ENCODE measurements at places on chromosomes 6 and 20.
A peak's percentile ranks its signal among the peaks of the same experiment; 100 is the strongest.

DNA sequence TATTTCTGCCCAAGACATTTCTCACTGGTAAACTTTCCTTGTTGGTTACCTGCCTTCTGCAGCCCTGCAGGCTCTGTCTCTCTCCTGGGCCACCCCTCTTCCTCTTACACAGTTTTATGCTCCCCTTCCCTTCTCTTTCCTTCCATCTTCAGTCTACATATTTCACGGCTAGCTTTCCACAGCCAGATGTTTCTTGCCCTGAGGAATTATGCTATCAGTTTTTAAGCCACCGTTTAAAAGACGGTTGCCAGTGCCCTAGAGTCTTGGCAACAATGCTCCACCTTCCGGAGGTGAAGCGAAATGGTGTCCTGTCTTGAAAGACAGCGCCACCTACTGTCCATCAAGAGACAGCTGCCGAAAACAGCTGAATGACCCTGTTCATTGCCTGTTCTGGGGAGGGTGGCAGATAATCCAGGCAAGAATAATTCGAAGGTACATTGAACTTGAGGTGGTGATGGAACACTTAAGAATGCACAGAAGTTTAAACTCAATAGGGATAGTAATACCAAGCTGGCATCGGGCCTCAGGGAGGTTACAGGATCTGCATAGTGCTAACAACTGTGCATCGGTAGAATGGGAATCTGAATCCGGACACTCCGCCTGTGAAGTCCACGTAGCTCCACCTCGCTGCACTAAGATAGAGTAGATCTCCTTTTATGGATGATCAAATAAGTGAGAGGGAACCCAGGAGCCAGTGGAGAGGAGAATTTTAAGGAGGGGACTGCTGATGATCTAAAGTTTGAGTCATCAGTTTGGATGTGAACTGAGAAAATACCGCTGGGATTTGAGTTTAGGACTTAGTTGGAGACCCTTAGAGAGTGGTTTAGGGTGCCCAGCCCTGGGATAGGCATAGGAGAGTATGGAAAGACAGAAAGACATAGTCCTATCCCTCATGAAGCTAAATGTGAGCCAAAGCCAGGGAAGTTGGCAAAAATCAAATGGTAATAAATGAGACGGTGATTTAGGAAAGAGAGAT, 4.8 kb upstream of the TRIM40 start:
- DNase-seq: peak; percentile 64

GRCh38 chr6:160088784-160089533, 32.7 kb upstream of the SLC22A1 start:
- no peak for DNase-seq

DNA sequence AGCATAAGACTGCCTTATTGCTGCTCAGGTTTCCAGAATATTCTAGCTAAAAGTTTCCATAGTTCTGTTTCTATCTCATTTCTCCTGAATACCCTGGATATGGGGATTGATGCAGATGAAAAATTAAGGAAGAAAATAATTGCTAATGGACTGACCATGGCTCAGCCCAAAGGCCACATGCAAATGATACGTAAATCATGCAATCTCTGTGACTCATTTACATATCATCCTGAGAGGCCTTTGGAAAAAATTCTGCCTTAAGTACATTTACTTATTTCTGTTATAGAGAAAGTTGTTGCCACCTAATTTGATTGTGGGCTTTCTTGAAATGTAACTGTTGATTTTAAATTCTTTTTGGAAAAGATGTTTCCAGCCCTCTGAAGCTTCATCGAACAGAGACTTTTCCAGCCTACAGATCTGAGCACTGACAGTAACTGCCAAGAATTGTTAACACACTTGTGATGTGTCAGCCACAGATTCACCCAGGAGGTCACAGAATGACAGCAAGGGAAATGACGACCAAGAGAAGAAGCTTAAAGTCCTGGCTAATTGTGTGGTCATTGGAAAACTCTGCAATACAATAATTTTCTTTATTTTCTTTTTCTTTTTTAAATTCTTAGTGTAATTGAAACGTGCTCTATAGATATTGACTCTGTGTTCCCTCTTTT, 174.8 kb downstream of the DOK5 start:
- no peak for DNase-seq

DNA sequence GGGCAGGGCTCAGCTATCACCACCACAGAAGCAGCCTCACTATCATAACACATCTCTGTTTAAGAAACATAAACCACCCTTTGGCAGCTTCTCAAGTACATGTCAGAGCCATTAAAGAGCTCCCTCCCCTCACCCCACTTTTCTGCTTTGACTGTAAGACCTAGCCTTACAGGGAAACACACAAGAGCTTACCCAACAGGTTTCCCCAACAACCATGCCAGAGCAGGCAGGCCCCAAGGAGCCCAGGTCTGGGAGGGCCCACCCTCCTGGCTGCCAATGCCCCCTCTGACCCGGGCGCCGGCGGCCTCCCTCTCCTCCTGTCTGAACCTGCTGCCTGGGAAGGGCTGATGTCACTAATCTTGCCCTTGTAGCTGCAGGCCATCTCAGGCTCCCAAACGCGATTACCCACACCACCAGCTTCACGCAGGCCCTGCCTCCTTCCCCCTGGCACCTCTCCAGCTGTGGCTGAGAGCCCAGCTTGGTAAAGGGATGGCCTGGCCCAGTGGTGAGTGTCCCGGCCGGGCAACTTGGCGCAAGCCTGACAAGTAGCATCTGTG, 402.0 kb downstream of the MAFB start:
- peak; percentile 69 for DNase-seq

DNA sequence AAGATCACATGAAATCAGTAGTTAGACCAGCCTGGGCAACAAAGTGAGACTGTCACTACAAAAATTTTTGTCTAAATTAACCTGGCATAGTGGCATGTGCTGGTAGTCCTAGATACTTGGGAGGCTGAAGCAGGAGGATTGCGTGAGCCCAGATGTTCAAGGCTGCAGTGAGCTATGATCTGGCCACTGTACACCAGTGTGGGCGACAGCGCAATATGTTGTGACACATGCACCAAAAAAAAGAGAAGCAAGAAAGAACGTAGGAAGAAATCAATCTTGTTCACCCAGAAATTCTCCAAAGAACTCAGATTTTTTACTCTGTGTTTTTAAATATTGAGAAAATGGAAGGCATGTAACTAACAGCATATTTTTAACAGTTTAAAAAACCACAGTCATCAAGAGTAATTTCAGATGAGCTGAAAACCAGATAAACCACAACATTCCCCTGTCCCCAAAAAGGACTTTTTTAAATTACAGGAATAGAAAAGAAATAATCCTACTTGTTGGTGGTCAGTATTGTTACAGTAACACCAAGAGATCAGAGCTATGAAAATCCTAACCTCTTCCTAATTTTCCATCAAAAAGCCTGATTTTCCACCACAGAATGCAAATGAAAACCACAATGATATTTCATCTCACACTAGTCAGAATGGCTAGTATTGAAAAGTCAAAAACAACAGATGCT, 240.2 kb downstream of the KHDC1L start:
- DNase-seq: no peak

DNA sequence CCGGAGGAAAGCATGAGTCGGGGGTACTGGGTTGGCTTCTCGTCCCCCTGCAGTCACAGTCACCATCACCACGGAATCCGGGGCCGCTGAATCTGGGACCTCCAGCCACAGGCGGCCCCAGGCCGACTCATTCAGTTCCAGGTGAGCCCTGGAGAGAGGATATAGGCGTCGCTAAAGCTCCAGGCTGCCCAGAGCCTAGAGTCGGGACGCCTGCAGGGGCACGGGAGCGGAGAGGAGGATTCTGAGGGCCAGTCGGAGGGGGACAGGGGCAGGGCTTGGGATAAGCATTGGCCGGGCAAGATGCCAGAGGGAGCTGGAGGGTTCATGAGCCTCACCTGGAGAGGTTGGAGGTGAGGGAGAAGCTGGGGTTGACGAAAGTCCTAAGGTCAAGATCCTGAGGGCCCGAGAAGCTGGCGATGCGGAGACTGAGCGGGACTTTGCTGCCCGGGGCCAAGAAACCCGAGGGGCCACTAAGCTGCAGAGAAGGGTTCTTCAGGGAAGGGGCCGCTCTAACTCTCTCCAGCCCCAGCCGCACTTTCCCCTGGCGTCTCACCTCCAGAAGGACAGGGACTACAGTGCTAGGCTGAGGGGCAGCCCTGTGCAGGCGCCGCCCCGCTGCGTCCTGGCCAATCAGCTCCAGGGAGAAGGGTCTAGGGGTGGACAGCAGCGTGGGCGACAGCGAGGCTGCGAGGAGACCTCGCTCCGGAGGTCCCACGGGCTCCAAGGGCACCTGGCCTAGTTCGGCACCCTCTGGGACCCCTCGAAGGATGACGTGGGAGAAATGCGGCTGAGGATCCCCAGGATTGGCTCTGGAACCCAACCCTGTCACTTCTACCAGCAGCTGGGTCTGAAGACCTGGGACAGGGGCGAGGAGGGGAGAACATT, 3.7 kb downstream of the SAPCD1 start:
- no peak for DNase-seq

GRCh38 chr6:168597471-168597875, 156.5 kb downstream of the SMOC2 start:
- DNase-seq: no peak

- no peak for DNase-seq
Observed at GRCh38 chr6:88702956-88703556, 260.4 kb downstream of the RNGTT start.

DNA sequence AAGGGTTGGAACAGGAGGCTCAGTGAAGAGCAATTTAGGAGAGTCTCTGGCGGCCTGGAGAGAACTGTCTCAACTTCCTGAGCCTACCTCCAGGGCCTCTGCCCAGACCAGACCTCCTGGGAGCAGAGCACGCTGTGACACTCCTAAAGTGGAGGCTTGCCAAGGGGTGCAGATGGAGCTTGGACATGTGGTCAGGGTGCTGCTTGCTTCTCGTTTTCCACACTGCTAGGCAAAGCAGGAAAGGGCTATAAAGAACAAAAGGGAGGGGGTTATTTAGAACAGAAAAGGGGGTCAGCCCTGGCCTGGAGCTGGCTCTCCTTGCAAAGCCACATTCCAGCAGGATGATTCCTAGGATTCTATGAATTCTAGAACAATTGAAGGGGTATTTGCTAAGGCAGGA, 145.7 kb upstream of the GGTLC1 start:
- no peak for DNase-seq

DNA sequence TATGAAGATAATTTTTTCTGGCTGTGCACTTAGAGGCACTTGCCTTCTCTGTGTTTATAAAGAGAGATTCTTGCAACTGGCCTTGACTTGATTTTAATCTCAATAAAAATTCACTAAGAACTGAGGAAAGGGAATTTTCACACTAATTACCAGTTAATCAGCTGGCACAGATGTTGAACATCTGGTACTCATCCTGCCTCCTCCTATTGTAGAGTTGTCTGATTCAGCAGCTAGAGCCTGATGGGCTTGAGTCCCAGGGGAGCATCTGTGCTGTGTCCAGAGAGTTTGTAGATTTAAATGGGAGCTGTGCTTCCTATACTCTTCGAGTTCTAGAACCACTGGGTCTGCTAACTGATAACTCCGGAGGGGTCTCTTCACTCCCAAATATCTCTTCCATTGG, 284.4 kb upstream of the RNF24 start:
- DNase-seq: no peak

- DNase-seq: no peak
Observed at GRCh38 chr20:53941680-53942471, 128.5 kb downstream of the BCAS1 start.

DNA sequence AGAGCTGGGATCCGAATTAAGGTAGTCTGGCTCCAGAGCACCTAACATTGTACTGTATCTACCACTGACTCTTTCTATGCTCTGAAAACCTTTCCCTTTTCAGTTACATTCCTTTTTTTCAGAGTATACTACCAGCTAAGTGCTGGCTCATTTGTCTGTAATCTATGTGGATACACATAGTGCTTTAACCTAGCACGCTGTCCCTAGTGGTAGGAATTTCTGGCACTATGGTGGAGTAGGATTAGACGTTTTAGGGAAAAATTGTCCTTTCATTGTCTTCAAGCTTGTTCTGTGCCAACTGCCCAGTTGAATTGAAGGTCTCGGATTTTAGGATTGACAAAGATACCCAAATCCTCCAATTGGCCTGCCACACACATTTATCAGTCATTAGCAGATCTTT, 259.1 kb upstream of the FERMT1 start:
- DNase-seq: no peak

GRCh38 chr20:41050361-41051008, 21.9 kb downstream of the TOP1 start:
- no peak for DNase-seq

DNA sequence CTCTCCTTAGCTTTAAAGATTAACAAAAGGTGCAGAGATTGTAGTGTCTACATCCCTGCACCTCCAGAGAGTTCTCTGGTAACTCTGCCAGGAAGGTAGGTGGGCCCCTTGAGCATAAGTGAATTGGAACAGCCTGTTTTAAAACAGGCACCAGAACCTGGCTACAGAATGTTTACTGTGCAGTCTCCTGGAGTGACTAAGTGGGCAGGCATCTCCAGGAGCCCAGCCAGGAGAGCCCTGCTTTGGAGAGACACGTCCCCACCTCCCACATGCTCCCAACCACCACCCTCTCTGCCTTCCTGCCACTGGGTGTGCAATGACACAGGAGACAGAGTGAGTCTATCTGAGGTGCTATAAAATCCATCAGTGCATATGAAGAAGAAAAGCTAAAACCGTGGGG, 110.3 kb upstream of the EYA4 start:
- no peak for DNase-seq

DNA sequence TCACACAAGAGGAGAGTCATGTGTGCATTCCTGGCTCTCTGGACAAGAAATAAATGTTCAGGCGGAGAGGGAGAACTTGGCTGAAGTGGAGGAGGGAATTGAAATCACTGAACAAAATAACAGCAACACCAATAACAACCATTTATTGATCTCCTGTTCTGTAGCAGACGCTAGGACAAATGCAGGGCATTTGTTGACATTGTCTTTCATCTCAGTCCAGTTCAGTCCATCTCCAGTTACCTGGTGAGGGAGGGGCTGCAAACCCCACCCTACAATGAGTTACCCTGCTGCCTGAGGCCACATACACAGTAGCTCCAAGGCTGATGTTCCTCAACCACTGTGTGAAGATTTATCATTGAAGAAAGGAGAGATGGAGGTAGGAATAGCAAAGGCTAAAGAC, 27.3 kb downstream of the UNC5CL start:
- DNase-seq: no peak

- no peak for DNase-seq
Observed at GRCh38 chr20:34986311-34987287, 30.9 kb downstream of the MYH7B start.

- DNase-seq: no peak
Observed at GRCh38 chr20:51661609-51662178, 106.5 kb downstream of the ATP9A start.

GRCh38 chr6:38824243-38824894, 109.3 kb downstream of the DNAH8 start:
- no peak for DNase-seq

DNA sequence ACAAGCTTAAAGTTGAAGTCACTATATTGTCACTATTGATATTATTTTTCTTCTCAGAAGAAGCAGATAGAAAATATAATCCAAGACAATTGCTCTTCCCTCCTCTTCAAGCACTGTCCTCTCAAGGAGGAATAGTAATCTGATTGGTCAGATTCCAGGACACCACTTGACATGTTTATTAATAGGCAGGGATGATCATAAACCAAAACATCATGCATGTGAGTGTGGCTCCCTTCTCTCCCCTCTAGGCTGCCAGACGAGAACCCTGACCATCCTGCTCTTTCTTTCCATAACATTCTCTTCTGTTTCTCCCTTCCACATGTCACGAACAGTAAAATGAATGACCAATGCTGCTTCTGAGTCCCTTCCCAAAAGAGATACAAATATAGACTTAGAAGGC, 7.5 kb downstream of the ATG5 start:
- DNase-seq: no peak

- no peak for DNase-seq
Observed at GRCh38 chr6:146860583-146860982, 261.8 kb downstream of the ADGB start.

GRCh38 chr20:16488086-16488485, 85.2 kb downstream of the KIF16B start:
- no peak for DNase-seq

Data from sciatic nerve (tissue), 2 donors.